ENCODE measurements at places on chromosomes 16 and 17.

GRCh38 chr16:8571061-8571596 lies 19.2 kb downstream of the TMEM114 start:
- no peak for DNase-seq

GRCh38 chr17:65727246-65727645 lies 165.8 kb upstream of the AXIN2 start:
- DNase-seq: no peak

GRCh38 chr16:17375461-17376304 lies 95.1 kb downstream of the XYLT1 start:
- no peak for DNase-seq

GRCh38 chr16:85330694-85331188 lies 218.5 kb upstream of the CIBAR2 start:
- DNase-seq: no peak

DNA sequence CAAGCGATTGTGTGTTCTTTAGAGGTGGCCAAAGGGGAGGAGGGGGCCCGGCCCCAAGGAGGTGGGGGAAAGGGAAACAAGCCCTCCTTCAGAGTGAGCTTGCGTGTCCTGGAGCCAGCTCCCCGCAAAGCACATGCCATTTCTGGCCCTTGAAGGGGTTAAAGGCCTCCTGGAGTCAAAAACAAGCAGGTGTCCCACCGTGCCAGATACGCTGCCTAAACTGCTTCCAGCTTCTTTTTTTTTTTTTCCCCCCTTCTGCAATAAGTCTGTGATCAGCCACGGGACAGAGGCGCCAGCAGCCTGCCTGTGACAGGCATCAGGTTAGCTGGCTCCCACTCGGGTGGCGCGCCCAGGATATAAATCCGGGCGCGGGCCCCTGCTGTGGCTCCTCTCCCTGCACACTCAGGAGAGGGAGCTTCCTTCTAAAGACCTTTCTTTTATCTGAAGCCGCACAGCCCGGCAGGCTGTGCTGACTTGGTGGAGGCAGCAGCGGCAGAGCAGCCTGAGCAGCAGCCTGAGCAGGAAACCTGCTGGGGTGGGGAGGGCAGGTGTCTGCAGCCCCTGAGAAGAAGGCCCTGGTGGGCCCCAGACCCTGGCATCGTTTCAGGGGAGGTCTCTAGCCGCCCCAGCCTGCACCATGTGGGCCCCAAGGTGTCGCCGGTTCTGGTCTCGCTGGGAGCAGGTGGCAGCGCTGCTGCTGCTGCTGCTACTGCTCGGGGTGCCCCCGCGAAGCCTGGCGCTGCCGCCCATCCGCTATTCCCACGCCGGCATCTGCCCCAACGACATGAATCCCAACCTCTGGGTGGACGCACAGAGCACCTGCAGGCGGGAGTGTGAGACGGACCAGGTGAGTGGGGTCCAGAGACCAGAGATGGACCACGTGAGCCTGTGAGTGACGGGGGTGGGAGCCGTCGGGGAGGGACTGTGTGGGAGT lies at the start of gene WFIKKN2:
TSS of gene WFIKKN2 (plus strand) at position 286 of the 934 bp plus-strand sequence. CDS start at position 638, 352 bp downstream.
- no peak for DNase-seq

GRCh38 chr17:48620461-48621139 lies 5.5 kb upstream of the HOXB8 start:
- DNase-seq: no peak

DNA sequence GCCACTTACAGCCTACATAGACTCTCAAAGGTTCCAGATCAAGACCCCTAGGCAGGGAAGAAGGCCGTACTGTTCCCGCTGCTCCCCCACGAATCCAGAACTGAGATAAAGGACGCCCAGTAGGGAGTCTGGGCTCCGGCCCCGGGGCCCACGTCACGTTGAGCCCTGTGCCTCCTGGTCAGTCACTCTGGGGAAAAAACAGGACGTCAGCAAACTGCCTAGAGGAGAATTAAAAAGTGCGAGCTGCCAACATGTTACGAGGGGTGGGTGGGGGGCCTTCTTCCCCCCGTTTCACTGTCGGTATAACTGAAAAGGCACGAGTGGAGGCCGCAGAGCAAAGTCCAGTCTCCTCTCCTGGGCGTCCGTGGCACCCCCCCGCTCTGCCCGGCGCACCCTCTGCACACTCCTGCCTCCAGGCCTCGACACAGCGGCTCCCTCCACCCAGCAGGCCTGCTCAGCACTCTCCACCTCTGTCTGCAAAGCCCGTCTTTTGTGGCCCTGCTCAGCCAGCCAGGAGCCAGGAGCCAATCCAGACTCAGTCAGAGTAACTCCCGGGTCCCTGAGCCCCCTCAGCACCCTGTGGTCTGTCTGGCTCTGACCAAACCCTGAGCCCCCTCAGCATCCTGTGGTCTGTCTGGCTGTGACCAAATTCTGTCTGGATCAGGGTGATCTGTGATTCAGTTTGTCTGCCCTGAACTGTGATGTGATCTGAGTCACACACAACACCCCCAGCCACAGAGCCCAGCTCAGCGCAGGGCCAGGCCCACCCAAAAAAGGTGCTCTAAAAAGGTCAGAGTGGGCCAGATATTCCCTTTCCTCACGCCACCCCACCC lies 6.2 kb downstream of the ITGAE start:
- DNase-seq: no peak

DNA sequence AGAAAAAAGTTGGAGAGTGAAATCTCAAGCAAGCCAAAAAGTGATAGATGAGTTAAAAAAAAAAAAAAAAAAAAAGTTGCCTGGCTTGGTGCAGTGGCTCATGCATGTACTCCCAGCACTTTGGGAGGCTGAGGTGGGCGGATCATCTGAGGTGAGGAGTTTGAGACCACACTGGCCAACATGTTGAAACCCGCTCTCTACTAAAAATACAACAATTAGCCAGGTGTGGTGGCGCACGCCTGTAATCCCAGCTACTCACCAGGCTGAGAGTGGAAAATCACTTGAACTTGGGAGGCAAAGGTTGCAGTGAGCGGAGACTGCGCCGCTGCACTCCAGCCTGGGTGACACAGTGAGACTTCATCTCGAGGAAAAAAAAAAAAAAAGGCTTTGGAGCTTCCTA lies 668.8 kb downstream of the WWOX start:
- DNase-seq: no peak

- no peak for DNase-seq
These were observed 241.9 kb downstream of the SLC39A11 start for GRCh38 chr17:72850410-72851118.

Data from D721Med (cell line).